G401 (cell line): ENCODE measurements at places on chromosomes 2 and 18. TPM values are rescaled to one million over a fixed set of nuclear protein-coding genes. Genes with fewer than 3 reads are reported as not detected.

MARCO gene
- not detected in 2 replicates for total RNA-seq

DNA sequence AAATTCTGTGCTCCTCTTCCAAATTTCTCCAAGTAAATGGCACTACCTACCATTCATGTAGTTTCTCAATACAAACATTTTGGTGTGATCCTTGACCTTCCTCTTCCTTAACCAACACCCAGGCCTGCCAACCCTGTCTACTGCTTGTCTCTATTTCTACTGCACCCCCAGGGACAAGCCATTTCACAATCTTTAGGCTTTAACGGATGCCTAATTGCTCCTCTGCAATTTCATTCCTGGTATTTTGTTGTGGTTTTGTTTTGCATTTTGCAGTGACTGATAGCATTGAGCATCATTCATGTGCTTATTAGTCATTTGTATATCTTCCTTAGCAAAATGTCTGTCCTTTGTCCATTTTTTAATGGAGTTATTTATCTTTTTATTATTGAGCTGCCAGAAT lies 10.0 kb downstream of the FAP start:
- DNase-seq: no peak

DNA sequence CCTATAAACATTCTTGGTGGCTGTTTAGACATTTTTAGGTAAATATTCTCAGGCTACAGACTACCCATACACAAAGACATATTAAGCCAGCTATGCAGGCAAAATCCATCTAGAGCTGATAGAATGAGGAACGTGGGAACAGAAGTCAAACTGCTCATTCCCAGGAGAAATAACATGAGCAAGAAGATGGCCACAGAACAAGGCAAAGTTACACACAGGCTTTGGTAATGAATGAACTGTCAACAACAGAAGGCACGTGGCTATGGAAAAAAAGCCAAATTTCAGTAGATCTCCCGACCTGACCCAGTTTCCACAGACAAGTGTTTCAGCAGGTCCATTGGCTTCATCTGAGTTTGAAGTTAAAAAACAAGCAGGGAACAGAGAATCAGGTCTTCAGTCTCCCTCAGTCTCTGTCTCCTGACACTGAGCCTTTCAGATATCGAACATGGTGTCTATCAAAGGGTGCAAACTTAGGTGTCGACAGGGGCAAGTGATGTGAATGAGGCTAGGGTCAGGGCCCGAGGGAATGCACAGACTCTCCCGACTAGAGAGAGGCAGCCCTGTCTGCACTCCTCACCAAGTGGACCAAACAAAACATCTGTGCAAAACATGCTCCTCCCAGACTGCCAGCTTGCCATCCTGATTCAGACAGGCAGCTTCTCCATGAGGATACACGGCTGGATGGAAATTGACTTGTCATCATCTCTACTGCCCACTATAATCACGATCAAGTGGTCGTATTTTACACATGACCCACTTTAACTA lies 25.9 kb downstream of the SIGLEC15 start:
- peak; percentile 60 for DNase-seq

- no peak for DNase-seq
These were observed 79.1 kb upstream of the DLX2 start for GRCh38 chr2:172181840-172182239.

- no peak for DNase-seq
These were observed 36.7 kb downstream of the HDAC4 start for GRCh38 chr2:239363946-239364637.

DNA sequence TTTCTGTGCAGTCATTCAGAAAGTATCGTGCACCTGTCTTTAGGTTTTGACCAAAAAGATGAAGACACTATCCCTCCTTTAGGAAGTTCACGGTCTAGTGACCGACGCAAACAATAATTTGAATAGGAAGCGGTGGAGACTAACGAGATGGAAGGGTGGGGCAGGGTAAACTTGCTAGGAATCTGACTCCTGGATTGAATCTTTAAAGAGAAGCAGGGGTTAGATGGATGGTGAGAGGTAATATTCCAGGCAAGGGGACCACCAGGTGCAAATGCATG lies 651 bp upstream of the TXNL1 start:
- DNase-seq: no peak

- DNase-seq: no peak
These were observed 312.2 kb upstream of the RAB12 start for GRCh38 chr18:8296886-8297616.

DNA sequence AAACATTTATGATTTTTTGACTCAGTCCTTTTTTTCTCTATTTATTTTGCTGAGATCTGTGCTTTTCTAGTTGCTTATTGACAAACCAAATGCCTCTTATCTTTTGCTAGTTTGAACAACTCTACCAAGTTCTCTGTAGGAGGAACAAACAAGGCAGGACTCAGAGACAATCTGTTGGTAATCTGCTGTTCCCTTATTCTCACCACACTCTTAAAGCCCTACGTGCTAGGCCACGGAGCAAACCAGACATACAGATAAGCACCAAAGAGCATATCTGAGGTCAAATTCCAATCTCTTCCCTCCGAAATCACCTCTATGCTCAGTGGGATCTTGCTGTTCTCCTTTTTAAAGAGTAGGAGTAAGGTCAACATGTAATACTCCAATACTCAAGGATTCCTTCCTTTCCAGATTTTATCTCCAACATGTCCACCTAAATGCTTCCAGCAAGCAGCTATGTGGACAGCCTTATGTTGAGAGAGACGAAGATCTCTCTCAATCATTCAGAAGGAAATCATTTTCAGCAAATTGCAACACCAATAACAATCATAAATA lies 18.4 kb downstream of the FN1 start:
- no peak for DNase-seq

GRCh38 chr2:146251328-146251727 lies 1593.5 kb upstream of the ACVR2A start:
- no peak for DNase-seq

DNA sequence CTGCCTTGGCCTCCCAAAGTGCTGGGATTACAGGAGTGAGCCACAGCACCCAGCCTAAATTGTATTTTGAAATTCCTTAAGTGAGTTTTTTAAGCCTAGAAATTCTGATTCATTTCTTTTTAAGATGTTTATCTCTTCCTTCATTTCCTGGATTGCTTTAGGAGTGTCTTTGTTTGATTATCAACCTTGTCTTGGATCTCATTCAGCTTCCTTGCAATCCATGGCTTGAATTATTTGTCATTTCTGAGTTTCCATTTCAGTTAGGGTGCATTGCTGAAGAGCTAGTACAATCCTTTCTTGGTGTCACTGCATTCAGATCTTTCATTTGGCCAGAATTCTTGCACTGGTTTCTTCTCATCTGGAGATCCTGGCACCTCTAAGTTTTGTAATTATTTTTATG lies 606.4 kb upstream of the ZNF804A start:
- DNase-seq: no peak

DNA sequence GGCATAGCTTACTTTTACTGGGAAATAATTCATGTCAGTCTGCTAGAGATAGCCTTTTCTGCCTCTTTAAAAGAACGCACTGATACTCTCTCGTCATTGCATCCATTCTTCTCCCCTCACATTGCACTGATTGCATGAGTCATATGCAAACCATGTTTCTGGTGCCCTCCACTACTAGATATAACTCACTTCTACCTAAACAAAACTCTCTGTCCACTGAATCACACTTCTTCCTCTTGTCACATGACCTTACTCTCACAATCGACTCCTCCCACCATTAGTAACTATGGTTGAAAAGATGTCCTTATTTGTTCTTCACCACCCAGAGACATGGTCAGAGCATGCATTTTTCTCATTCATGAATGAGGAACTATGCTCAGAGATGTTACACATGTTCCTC lies 158.0 kb downstream of the CSRNP3 start:
- DNase-seq: no peak

KCNG2 gene
- total RNA-seq: 3.8 and 8.6 TPM in 2 replicates

SALL3 gene
- not detected in 2 replicates for total RNA-seq

ALKAL2 gene
- not detected in 2 replicates for total RNA-seq

DNA sequence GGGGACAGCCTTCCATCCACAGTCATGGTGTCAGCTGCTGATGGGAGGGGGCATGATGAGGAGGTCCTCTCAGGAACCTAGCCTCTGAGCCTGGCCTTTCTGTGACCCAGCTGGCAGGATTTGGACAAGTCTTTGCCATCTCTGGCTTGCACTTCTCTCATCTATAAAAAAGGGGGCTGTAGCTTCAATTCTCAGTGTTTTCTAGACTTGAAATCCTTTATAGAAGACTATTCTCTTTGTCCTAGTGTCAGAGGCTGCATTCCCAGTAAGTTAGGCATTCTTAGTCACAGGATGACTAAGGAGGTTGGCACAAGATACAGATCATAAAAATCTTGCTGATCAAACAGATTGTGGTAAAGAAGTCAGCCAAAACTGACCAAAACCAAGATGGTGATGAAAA lies 958.5 kb downstream of the CNTNAP5 start:
- DNase-seq: no peak

SCN3A gene
- not detected in 2 replicates for total RNA-seq

DNA sequence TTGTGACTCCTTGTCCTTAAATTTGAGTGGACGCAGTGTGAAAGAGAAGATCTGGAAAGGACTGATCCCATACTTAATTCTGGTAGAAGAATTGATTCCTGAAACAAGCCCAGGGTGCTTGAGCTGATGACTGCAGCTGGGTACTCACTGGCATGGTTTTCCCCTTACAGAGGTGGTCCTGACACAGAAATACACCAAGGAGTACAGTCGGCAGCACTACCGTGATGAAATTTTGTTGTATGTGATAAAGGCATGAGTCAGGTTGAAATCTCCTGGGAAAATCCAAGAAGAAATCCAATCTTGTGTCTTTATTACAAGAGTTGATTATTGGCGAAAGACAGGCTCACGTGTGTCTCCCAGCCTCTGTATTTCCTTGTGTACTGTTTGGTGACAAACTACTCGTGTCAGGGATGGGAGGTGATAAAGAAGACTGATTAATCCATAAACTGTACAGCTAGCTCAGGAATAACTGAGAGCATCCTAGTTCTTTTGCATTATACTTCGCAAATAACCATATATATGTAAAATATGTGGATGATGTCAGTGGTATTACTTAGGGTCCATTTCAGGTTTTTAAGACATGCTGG lies 76.6 kb downstream of the RAPGEF4 start:
- DNase-seq: no peak

CCDC68 gene
- total RNA-seq: not detected in 2 replicates

RPL31 gene
- total RNA-seq: 2,056 and 2,130 TPM in 2 replicates

GRCh38 chr2:46076251-46076650 lies 221.0 kb upstream of the EPAS1 start:
- DNase-seq: no peak

COL4A3 gene
- 3.0 TPM in 1 of 2 replicates, not detected in the other for total RNA-seq

ITGB6 gene
- total RNA-seq: not detected in 2 replicates

MC5R gene
- total RNA-seq: not detected in 2 replicates

GRCh38 chr2:2232167-2232566 lies 98.9 kb downstream of the MYT1L start:
- peak; percentile 43 for DNase-seq

CCT4 gene
- 359 and 412 TPM in 2 replicates for total RNA-seq

ATP6V1B1 gene
- 1.1 TPM in 1 of 2 replicates, not detected in the other for total RNA-seq

GRCh38 chr2:145792745-145793144 lies 1272.8 kb upstream of the ZEB2 start:
- no peak for DNase-seq

GRCh38 chr2:172182624-172183023 lies 79.9 kb upstream of the DLX2 start:
- no peak for DNase-seq

- no peak for DNase-seq
These were observed 2.1 kb downstream of the CTDP1 start for GRCh38 chr18:79681484-79682387.

DNA sequence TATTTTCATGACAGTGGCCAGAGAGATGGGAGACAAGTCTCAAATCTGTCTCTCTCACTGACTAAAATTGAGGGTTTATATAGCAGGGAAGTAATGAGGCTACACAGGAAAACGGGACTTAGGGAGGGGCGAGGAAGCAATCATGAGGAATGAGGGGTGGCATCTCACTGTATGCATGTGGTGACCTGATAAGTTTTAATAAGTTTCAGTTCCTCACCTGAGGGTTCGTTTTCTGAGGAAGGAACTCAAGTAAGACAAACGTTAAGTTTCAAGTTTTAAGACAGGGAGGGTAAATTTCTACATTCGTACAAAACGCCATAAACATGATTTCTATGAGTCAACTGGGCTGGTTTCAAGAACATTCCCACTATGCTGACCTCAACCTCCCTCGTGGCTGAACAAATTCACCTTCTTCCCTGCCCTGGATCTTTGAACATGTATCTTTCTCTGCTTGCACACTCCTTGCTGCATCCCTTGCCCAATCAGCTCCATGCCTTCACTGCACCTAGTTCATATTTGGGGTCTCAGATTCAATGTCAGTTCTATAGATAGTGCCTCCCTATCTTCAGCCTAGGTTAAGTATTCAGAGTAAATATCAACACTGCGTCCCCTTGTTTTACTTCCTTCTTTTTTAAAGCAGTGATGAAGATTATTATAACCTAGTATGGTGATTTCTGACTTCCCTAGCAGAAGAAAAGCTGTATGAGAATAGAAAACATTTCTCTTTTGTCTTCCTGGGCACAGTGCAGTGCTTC lies 53.3 kb upstream of the CNTNAP5 start:
- no peak for DNase-seq

TNFAIP6 gene
- total RNA-seq: not detected in 2 replicates

ATOH8 gene
- 18.9 and 25.8 TPM in 2 replicates for total RNA-seq

DNA sequence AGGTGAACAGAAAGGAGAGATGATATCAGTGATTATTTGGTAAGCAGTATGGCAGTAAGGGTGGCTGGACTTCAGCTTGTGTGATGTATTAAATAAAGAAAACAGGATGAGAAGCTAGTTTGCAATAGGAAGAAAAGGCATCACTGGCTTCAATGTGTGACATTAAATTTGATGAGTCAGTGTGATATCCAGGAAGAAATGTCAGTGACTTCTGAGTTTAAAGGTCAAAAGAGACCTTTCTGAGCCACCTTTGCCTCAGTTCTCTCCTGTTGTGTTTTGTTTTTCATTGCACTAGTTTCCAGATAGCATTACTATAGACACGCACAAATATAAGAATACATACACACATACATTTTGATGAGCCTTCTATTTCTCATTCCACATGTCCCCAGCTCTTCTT lies 105.6 kb downstream of the PIGN start:
- DNase-seq: no peak

TBR1 gene
- total RNA-seq: not detected in 2 replicates

TEKT4 gene
- not detected in 2 replicates for total RNA-seq

GLB1L gene
- 6.4 and 6.5 TPM in 2 replicates for total RNA-seq

TDRD15 gene
- total RNA-seq: not detected in 2 replicates

- no peak for DNase-seq
These were observed 1.9 kb downstream of the GORASP2 start for GRCh38 chr2:170930991-170931266.

DTNA gene
- 0.14 and 1.0 TPM in 2 replicates for total RNA-seq

- no peak for DNase-seq
These were observed 34.2 kb downstream of the INPP4A start for GRCh38 chr2:98478907-98479306.

IL1F10 gene
- not detected in 2 replicates for total RNA-seq

- peak; percentile 68 for DNase-seq
These were observed 963 bp downstream of the INPP1 start for GRCh38 chr2:190344276-190344827.

GRCh38 chr18:34738175-34738894 lies 28.2 kb downstream of the DTNA start:
- no peak for DNase-seq

GRCh38 chr18:60266558-60266957 lies 106.0 kb downstream of the MC4R start:
- no peak for DNase-seq

- peak; percentile 64 for DNase-seq
These were observed 1.7 kb downstream of the NCK2 start for GRCh38 chr2:105746177-105747080.

GRCh38 chr2:95307878-95308277 lies 10.7 kb downstream of the KCNIP3 start:
- no peak for DNase-seq

HEATR5B gene
- 7.9 and 8.2 TPM in 2 replicates for total RNA-seq

ABHD3 gene
- total RNA-seq: 31.2 and 31.3 TPM in 2 replicates
